ENCODE measurements at places on chromosomes 16 and 17.

GRCh38 chr16:13435415-13435814 is 484.5 kb upstream of the ERCC4 start:
- DNase-seq, result no peak

DNA sequence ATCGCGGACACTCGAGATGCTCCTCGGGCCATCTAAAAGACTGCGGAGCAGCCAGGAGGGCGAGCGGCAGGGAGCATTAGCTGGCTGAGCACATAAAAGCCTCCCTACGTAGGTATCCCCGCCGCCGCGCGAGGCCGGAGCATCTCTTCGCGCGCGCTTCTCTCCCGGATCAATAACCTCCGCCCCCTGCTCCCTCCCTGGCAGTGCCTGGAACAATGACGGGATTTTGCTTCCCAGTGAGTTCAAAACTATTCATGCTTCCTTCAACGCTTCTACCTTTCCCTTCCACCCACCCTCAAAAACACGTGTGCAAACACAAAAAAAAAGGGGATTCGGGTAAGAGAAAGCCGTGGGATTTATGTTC is 984 bp downstream of the CENPV start:
- DNase-seq, result no peak

GRCh38 chr16:19168371-19169081 is 486 bp downstream of the SYT17 start:
- DNase-seq, result no peak

- DNase-seq, result no peak
Observed at GRCh38 chr16:49742428-49743202, 113.3 kb downstream of the ZNF423 start.

GRCh38 chr16:20166531-20167235 is 93.0 kb upstream of the GPR139 start:
- DNase-seq, result no peak
